ENCODE measurements at places on chromosomes 6 and 20.

- no peak for DNase-seq
Observed at GRCh38 chr6:62775427-62776022, 435.7 kb upstream of the FKBP1C start.

DNA sequence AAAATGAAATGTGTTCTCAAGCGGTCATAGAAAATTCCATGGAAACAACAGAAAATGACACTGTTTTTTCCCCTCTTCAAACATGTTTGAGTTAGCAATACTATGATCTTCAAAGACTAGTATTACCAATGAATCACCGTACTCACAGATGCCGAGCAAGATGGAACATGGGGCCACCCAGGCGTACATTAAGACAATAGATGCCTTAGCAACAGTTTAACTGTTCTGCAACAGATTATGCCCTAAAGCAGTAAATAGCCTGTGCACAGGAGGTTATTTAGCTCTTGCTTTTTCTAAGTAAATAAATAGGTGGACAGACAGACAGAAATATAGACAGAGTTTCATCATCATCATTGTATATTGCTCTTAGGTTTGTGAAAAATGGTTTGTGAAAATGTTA lies 284.0 kb upstream of the DEFB112 start:
- DNase-seq: no peak

GRCh38 chr6:124420116-124420840 lies 542.0 kb upstream of the RNF217 start:
- DNase-seq: no peak

GRCh38 chr6:12136905-12137304 lies 124.8 kb downstream of the HIVEP1 start:
- no peak for DNase-seq

GRCh38 chr20:21167261-21167660 lies 41.4 kb downstream of the KIZ start:
- DNase-seq: no peak

- DNase-seq: no peak
Observed at GRCh38 chr6:123997223-123997622, 193.6 kb downstream of the NKAIN2 start.

DNA sequence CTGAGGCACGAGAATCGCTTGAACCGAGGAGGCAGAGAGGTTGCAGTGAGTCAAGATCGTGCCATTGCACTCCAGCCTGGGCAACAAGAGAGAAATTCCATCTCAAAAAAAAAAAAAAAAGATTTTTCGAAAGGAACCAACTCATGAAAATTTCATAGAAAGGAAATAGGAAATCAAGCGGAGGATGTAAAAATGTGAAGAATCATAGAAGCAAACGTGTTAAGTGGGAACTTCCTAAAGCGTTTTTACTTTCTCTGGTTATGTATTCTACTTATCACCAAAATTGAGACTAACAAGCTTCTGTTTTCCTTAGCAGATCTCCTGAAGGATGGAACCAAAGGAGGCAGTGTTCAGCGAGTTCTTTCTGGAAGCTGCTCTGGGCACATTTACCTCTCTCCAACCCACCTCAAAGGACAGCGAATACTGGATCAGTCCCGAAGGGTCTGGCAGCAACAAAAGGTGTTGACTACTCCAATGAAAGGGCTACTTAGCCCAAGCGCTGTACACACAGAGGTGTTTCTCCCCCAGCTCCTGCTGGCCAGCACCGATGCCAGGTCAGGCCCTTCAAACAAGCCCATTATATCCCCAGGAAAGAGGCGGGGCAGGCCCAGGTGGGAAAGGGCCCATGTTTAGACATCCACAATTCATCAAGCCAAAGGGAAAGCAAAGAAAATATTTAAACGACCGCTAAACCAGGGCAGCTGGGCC lies 327.5 kb upstream of the JARID2 start:
- no peak for DNase-seq

DNA sequence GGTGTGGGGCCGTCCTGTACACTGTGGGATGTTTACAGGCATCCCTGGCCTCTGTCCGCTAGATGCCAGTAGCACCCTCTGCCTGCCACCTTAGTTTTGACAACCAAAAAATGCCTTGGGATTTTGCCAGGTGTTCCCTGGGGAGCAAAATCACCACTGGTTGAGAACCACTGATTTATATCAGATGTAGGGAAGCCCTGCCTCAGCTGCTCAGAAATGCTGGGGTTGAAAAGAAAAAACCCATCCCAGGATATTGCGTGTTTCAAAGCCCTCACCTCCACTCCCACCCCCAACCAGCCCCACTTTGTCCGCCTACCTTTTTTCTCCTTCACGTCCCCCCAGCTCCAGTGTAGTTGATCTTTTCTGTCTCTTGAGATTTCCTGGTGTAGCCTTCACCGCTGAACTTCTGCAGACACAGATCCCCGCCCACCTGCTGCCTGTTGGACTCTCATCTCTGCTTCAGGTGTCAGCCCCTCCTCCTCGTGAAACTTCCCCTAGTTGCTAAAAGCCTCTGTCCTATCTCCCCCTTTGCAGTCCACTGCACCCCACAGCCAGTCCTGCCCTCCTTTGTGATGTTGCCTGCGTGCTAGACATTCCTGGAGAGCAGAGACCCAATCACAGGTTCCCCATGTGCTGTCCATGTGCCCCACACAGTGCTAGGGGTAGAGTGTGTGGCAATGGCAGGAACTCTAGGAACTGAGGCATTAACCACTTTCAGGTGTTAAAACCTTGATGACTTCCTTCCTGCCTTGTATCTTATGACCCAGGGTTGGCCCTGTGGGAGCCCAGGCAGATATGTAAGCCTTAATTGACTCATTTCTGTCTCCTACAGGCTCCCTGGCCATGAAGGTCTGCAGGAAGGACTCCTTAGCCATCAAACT lies 98.9 kb downstream of the TBC1D7 start:
- no peak for DNase-seq

- DNase-seq: no peak
Observed at GRCh38 chr6:699319-699718, 6.4 kb upstream of the EXOC2 start.

GRCh38 chr6:20349225-20349624 lies 52.5 kb upstream of the E2F3 start:
- DNase-seq: no peak

Measured in cerebellar nuclear complex (tissue), 1 donor.